ENCODE measurements at places on chromosomes 11 and 22.

GRCh38 chr11:36193290-36193619, 96.0 kb downstream of the COMMD9 start:
- DNase-seq = no peak

GRCh38 chr11:110126936-110127335, 33.7 kb downstream of the ZC3H12C start:
- DNase-seq = no peak

DNA sequence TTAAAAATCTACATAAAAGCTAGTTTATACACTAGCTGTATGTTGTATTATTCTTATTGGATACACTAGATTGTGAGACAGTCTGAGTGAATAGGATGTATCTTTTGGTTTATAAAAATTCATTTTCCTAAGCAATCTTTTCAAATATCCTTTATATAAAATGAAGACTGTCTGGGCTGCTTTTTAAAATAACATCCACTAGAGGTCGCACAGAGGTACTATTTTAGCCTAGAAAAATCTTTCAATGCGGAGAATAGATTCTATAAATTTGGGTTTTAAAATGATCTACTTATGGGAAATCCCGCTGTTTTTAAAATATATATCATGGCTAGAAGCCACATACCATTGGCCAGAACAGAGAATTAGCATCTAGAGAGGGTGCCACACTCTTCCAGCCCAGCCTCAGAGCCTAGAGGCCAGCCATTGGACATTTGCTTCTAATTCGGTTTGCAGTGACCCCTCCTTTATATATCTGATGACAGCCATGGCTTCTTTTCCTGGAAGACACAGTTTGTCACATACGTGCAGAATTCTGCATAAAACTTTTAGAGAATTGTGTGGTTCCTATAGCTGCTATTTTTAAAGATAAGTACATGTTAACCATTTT, 7.3 kb downstream of the C11orf97 start:
- no peak for DNase-seq

DNA sequence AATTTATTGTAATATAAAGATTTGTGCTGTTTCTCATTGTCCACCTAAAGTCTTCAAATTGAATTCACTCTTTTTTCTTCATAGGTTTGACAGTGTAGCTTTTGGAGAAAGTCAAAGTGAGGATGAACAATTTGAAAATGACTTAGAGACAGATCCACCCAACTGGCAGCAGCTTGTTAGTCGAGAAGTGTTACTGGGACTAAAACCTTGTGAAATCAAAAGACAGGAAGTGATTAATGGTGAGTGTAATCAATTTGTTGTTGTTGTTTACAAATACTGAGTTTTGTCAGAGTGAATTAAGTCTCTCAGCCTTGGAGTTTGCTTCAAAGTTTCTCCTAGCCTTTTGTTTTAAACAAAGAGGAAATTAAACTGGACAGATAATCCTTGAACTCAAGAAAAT, 53.6 kb upstream of the GRIK4 start:
- DNase-seq = no peak

DNA sequence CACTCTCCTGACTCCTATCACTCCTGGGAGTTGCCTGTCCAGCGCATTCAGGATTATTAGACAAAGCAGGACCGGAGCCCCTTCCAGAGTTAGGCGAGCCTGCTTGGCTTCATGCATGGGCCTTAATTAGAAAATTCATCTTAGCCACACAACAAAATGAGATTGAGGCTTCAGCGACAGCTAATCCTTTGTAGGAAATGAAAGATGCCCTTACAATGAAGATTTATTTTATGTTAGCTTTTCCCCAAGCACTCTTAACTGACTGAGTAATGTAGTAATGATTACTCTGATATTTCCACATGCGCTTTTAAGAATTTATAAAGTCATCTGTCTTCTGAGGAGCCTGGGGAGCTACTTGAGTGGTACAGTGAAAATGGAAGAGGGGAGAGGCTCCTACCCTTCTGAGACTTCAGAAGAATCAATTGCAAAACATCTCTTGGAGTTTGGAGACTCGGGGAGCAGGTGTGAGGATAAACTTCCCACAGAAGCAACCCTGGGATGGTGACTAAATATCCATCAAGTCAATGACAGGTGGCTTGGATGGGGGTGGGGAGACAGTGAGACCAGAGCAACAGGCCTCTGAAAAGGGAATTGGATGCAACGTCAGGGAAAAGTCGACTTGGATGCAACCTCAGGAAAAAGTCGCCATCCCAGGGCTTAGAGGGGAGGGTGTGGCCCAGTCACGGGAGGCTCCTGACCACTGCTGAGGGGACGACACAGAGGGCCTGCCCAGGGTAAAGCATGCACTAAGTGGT, 434.5 kb upstream of the B3GAT1 start:
- no peak for DNase-seq

GRCh38 chr22:26599505-26599904, 9.6 kb upstream of the TPST2 start:
- DNase-seq = no peak

DNA sequence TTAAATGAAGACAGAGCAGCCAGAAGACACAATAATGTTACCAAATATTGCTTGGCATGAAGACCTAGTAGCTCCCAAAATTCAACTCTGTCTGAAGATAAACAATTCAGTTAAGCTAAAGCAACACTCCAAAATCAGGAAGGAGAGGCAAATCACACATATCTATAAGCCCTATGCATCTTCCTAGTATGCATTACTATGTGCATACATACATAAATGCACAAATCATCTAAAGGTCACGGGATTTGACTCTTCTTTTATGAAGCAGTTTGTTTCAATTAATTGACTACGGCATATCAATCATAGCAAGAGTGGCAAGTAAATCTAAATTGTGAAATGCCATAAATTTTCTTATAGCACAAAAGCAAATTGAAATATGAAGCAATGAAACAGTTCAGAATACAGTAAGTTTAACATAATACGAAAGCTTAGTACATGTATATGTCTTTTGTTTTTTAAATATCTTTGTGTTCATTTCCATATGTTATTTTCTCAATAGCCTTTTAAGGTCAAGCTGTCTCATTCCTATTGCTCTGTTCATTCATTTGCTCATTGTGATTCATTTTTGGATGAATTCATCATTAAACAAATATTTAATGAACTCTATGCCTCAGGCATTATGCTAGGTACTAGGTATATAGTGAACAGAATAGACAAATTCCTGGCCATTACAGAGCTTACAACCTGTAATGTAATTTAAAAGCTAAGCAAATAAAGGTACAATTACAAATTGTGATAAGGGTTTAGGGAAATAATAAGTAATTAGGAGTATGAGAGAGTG, 540.5 kb downstream of the DLG2 start:
- DNase-seq = no peak

- DNase-seq = no peak
These were observed 46.3 kb downstream of the MICAL3 start for GRCh38 chr22:17978027-17978426.

- DNase-seq = no peak
These were observed 1.2 kb downstream of the TOB2 start for GRCh38 chr22:41445129-41446056.

GRCh38 chr11:15313862-15314261, 199.1 kb downstream of the INSC start:
- DNase-seq = no peak

DNA sequence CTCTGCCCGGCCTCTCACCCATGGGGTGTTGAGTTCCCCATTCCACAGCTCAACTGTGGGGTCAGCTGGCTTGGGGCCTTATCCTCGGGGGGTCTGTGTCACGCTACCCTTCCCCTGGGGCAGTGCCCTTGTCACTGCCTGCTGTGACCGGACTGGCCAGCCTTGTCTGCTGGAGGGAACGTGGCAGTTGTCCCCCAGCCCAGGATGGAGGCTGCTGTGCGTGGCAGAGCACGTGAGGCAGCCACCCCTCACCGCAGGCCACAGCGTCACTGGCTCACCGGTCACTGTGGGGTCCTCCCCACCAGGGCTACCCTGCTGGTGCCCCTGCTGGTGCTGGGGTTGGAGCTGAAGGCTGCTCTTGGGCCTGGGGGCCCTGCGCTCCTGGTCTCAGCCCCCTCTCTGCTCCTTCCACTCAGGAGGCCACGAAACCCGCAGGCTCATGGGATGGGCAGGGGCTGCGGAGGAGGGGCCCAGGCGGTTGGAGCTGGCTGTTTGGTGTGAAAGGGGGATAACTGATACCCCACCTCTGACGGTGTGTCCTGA, 13.4 kb downstream of the BRSK2 start:
- no peak for DNase-seq

DNA sequence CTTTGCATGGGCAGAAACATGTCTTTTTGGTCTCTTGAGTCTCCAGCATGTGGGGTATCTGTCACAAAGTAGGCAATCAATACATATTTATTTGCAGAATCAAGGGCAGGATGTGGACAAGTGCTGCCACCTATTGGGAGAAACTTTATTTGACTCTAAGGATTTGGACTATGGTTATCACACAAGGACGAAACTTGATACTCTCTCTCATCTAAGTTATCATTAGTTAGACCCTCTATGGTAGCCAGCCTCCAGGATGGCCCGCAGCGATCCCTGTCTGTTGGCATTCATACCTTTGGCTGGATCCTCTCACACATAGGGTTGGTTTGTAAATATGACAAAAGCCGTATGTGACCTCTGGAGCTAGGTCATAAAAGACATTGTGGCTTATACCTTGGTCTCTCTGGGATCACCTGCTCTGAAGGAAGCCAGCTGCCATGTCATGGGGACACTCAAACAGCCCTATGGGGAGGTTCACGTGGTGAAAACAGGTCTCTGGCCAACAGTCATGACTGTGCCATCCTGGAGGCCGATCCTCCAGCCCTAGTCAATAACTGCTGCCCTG, 1.1 kb upstream of the FBXO7 start:
- DNase-seq = no peak

DNA sequence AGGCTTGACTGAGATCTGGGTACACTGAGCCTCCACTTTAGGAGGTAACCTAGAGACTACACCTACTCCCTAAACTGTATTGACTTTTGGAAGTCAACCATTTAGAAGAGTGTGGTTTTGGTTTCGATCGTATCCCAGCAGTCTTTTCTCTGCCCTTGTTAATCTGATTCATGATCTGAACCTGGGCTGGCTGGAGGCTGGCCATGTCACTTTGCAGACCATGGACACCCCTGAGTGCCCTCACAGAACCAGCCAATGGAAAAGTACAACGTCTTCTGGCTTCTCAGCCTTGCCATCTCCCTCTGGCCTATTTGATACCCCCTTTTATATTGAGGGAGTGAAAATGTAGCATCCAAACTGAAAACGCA, 10.8 kb downstream of the EHF start:
- no peak for DNase-seq

DNA sequence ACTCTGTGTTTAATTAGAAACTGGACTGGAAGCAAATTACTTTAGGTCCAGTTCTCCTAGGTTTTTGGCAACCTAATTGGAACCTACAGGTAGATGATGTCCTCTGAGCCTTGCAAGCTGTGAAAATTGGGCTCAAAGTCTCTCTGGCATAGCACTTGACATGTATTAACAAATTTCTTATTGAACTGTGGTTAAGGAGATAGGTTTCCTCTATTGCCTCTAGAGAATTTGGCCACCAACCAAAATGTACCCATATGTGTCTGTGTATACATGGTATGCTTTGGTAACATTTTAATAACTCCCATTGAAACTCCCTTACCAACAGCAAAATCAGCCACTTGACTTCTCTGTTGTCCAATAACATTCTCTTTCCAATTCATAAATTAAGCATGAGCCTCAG, at the start of gene OR4D10:
OR4D10 (plus strand) TSS at position 301 of the 400 bp plus-strand sequence. CDS start 4,115 bp downstream, outside the sequence.
- no peak for DNase-seq

- DNase-seq = no peak
These were observed 3.4 kb upstream of the CAPN5 start for GRCh38 chr11:77063407-77063806.

- no peak for DNase-seq
These were observed 804 bp upstream of the CREBZF start for GRCh38 chr11:85665733-85666132.

DNA sequence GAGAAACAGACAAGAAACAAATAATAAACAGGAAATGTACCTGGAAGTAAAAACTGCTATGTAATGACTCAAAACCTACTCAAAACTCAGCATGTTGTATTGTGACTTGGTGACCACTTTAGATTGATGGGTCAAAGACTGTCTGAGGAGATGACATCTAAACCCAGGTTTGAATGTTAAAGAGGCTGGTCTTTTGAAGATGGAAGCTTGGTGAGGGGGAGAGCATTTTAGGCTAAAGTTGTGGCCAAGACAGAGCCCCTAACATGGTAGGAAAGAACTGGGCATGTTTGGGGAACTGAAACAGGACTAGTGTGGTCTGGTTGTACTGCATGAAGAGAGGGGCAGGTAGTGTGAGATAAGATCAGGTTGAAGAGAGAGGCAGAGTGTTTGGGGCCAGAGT, 85.3 kb upstream of the MYO18B start:
- DNase-seq = no peak

GRCh38 chr22:50302041-50302541, 5.4 kb downstream of the PLXNB2 start:
- DNase-seq = no peak

GRCh38 chr11:34595960-34596644, 24.8 kb upstream of the EHF start:
- DNase-seq = no peak

- no peak for DNase-seq
These were observed 79.4 kb downstream of the ZC3H12C start for GRCh38 chr11:110172468-110173065.

DNA sequence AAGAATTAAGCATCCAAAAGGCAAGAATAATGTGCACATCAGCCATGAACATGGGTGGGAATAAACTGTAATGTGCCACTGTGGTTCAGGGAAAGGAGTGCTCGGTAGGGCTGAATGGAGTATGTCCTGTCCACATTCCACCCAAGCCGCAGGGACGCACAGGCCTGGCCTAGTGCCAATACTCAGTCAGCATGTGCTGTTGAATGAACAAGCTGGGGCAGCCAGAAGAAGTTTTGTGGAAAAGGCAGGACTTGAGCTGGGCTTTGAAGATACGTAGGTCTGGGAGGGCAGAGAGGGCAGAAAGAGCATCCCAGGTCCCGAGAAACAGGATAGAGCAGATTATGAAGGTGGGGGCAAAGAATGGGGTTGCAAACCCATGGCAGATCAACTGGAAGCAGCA, 60.0 kb upstream of the PLET1 start:
- no peak for DNase-seq

GRCh38 chr11:131070365-131070764, 154.1 kb upstream of the SNX19 start:
- DNase-seq = no peak

DNA sequence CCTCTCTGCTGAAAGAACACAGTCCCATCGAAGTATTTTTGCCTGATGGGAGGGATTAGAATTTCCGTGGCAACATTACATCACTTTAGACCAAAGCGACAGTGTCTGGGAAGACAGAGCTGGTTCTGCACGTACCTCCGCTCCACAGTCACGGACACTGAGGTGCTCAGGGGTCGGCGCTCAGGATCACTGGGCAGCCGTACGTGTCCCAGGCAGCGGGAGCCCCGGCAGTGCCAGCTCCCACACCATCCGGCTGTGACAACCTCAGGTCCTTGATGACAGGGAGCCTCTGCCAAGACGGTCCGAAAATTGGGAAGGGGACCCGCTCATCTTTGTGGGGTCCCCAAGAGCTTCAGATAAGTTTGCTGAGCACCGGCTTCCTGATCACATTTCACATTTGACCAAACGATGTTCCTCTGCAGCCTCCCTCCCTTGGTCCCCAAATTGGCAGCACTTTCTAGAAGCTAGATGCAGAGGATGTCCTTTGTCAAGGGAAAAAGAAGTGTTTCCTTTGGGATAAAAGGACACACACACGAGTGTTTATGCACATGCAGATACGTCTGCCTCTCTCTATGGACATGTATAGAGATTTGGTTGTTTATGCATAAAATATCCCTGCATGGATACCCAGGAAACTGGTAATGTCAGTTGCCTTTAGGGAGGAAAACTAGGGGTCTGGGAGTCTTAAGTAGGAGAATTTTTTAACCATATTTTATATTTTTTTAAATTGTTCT, 61.6 kb upstream of the LINC01488 start:
- no peak for DNase-seq

GRCh38 chr11:12187399-12187798, 77.0 kb downstream of the MICAL2 start:
- DNase-seq = peak; percentile 38

Measured in activated T-helper 9 cell treated with anti-CD3 and anti-CD28 coated beads, Interleukin-2, amount 50 U/mL, for 16 hours (primary cell).